ENCODE measurements at places on chromosomes 2 and 18.
A peak's percentile ranks its signal among the peaks of the same experiment; 100 is the strongest.

- no peak for DNase-seq
Measured at GRCh38 chr18:5142131-5142530, 54.9 kb downstream of the AKAIN1 start.

GRCh38 chr18:48829443-48830149, 121.2 kb downstream of the SMAD7 start:
- no peak for DNase-seq

DNA sequence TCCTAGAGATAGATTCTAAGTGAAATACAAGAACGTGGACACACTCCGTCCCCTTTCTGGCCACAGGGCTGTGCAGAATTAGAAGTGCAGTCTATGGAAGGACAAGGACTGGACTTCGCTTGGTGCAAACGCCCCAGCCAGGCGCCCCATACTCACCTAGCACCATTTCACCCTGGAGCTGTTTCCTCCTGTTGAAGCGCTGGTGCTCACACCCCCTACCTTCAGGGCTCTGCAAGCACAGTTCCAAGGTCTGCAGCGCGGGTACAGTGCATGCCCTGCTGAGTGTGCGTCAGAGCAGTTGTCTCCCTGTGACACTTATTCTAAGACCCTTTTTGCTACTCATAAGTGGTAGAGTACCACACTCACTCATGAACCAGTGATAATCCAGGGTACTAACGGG, 3.0 kb downstream of the HPCAL1 start:
- no peak for DNase-seq

DNA sequence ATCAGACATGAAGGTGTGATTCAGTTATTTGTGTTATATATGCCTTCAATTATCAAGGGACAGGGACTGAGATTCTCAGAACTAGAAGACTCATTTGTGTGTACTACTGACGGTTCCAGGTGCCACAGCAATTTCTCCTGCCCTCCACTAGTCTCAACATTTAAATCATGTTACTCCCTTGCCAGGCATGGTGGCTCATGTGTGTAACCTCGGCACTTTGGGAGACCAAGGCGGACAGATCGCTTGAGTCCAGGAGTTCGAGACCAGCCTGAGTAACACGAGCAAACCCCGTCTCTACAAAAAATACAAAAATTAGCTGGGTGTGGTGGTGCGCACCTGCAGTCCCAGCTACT, 1.1 kb downstream of the CNDP2 start:
- DNase-seq = no peak

GRCh38 chr2:207091928-207092327, 73.8 kb downstream of the KLF7 start:
- no peak for DNase-seq

GRCh38 chr2:75540994-75541393, 19.7 kb downstream of the EVA1A start:
- peak; percentile 57 for DNase-seq

- DNase-seq = peak; percentile 44
Measured at GRCh38 chr2:229416116-229416694, 145.1 kb upstream of the PID1 start.

DNA sequence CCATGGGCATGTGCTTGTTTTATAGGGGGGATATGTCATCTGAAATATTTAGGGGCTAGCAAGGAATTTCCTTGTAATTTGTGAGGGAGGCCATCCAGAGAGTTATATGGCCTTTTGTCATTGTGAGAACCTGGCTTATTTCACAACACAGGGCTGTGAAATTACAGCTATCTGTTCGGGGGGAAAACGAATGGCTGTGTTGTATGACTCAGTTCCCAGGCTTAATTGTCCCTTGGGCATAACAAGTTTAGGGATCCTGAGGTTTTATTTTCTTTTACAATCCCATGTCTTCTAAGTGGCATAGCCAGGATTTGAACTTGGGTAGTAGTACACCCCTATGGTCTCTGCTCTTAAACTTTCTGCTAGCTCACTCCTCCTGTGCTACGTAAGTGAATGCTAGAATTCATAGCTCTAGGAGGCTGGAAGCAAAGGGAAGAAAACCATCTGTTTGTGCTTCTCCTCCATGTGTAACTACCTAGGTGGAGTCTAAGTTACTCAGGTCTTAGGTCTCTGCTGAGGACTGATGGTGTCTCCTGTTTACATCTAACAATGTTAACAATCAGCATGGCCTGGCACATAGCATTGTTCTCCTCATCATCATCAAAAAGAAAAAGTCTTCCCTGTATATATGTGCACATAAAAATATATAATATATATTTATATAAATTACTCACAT, 53.8 kb downstream of the SKA1 start:
- no peak for DNase-seq

DNA sequence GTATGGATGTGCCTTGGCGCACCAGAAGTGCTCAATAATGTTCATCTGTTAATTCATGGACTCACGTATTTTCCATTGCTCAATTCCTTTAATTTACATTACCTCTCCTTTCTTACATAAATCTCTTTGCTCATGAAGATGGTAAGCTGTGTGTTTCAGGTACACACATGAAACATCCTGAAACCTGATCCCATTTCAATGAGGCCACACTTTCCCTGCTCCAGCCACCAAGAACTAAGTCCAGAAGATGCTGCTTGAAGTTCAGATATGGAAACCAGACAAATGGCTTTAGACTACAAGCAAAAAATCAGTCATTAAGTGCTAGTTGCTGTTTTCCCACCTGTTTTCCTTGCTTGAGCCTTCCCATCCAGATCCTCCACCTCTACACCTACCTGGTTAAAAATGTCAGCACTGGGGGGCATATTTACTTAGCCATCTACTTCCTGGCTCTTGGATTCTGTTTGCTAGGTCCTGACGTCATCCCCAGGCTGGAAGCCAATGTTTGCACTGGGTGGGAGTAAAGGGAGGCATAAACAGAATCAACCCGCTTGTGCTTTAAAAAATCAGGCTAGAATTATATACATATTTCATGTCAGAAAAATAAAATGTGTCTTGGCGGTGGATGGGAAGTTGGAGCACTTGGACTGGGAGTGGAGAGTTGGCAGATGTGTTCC, 309.7 kb downstream of the OSR1 start:
- DNase-seq = no peak

DNA sequence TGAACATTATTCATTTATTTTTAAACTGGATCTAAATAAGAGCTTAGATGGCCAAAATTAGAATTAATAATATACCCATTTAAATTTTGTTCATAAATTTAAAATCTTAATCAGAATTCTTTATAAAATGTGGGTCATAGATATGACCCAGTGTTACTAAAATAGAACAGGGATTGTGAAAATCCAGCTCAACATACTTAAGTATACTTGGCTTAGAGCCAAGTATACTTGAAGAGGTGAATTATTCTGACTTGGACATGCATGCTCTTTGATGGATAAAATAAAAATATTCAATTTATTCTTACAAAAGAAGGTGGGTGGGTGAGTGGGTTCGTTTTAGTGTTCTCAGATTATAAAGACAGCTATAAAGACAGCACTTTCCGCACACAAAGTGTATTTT, 70.7 kb downstream of the SPOPL start:
- DNase-seq = no peak

GRCh38 chr2:55838653-55839052, 84.9 kb downstream of the EFEMP1 start:
- no peak for DNase-seq

DNA sequence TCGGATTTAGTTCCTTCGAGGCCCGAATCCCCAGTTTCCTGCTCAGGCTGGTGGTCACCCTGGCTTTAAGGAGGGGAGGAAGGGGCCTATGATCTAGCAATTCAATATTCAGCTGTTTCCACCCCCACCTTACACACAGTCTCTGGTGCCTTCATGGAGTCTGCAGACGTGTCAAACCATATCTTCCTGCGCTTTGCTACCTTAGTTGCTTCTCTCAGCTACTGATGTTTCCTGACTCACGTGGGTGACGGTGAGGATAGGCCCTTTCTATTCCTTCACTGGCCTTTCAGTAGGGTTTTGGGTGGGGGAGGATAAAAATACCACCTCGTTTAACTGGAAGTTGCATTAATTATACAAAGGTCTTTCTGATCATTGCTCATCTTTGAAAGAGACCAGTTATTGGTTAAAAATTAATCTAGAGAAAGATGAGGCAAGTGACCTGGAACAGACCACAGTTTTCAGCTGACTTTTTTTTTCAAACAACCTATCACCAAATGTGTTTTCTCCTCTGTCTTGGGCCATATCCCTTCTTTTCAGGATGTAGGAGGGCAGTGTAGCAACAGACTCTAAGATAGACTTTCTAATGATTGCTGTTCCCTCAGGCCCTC, 49.7 kb downstream of the SH2D6 start:
- no peak for DNase-seq

Measured in fibroblast of skin of right quadriceps (primary cell).